ENCODE measurements at places on chromosomes 7 and 10.

GRCh38 chr7:153193144-153193595 lies 433.6 kb downstream of the ACTR3B start:
- no peak for DNase-seq

GRCh38 chr7:137682596-137682995 lies 164.2 kb downstream of the DGKI start:
- no peak for DNase-seq

GRCh38 chr7:134276951-134277350 lies 39.8 kb downstream of the SLC35B4 start:
- no peak for DNase-seq

DNA sequence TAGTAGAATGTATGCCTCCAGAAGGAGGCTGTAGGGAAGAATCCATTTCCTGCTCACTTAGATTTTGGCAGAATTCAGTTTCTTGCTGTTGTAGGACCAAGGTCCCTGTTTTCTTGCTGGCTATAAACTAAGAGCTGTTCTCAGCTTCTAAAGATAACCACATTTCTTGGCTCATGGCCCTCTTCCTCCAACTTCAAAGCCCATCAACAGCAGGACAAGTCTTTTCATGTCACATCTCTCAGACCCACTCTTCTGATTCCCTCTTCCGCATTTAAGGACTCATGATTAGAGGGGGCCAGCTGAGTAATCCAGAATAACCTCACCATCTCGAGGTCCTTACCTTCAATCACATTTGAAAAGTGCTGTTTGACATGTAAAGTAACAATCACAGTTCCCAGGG lies 8.2 kb upstream of the LSM8 start:
- no peak for DNase-seq

DNA sequence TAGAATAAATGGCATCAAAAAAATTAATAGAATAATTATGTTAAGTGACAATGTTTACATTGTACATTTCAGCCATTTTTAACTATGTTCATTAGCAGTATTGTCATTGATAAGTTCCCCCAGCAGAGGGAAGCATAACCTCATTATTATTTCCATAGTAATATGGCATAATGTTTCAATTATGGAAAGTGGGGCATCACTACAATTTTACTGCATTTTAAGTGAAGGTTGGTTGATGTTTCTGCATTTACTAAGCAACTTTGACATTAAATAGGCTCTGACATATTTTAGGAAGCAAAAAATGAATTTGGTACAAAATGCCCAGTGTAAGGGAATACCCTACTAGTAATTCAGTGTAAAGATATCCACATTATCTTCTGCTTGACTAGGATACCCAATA lies 218.3 kb downstream of the SEMA3A start:
- DNase-seq: peak; percentile 36

- no peak for DNase-seq
These were observed 92.8 kb downstream of the CHN2 start for GRCh38 chr7:29287366-29287765.

GRCh38 chr7:32347244-32347828 lies 142.8 kb downstream of the LSM5 start:
- DNase-seq: peak; percentile 9

DNA sequence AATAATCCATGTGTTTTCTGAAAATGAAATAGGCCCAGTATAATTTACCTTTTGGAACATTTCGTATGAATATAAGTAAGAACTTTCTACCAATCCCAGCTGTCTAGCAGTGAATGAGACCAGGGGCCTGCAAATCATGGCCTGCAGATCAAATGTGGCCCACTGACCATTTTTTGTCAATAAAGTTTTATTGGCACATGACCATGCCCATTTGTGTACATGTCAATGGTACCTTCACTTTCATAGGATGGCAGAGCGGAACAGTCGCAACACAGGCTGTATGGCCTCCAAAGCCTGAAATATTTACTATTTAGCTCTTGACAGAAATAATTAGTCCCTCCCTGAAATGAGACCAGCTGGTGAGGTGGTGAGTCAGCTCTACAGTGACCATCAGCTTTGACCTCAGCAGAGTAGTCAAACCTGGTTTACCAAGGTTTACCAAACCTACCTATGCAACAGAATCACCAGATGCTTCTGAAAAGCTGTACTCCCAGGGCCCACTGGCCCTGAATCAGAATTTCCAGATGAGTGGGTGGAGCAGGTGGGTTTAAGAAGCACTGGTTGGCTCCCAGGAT lies 13.8 kb upstream of the C10orf90 start:
- DNase-seq: no peak

DNA sequence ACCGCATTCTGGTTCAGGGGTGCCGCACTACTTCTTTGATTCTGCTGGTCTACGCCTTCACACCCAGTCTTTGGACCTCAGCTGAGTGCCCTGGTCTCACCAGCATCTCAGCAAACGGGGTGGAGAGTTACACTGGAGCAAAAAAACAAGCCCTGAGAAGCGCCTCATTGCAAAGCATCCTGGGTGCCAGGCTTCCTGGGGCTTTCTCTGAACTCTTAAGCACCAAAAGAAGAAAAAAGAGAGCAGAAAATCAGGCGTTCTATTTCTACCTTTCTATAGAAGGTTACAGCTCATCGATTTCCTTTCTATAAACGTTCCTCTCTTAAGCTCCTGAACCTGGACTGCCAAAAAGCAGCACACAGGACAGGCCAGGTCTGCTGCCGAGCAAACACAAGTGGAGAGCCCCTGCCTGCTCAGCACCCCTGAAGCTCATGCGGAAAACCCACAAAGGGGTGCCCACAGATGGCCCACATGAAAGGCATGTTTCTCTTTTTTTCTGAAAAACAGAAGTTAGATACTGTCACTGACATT lies 217.9 kb downstream of the SFMBT2 start:
- peak; percentile 73 for DNase-seq

DNA sequence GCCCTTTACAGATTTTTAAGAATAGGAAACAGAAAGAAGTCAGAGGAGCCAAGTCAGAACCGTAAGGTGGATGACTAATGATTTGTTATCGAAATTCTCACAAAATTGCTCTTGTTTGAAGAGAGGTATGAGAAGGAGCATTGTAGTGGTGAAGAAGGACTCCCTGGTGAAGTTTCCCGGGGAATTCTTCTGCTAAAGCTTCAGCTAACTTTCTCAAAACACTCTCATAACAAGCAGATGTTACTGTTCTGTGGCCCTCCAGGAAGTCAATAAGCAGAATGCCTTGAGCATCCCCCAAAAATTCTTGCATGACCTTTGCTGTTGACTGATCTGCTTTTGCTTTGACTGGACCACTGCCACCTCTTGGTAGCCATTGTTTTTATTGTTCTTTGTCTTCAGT lies 152.9 kb downstream of the HGF start:
- no peak for DNase-seq

DNA sequence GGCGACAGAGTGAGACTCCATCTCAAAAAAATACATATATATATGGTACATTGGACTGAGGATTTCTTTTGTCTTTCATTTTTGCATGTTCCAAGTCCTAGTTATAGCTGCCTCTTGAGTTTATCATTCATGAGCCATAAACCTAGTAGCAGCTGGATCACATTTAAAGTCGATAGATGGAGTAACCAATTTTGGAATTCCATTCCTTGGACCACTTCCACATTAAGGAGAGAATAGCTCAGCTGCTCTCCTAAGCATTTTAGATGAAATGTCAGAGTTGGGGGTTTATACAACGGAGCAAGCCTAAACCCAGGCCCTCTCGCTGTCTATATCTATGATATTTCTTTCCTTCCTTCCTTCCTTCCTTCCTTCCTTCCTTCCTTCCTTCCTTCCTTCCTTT lies 141.2 kb downstream of the LYZL1 start:
- DNase-seq: no peak

DNA sequence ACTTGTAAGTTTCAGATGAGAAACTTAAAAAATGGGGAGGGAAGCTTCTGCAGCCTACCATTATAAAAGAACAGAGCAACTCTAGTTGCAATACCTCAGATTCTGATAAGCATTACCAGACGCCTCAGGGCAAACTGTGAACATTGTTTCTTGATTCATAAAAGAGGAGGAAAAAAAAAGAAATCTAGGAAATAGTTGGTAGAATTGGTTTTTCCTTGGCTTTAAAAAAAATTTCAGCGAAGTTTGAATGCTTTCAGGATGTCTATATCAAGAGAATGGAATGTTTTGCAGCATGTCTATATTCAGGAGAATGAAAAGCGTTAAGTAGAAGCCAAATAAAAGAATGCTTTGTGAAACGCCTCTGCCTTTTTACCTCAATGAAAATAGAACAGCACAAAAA lies 17.5 kb upstream of the ANLN start:
- DNase-seq: no peak

- no peak for DNase-seq
These were observed 32.6 kb downstream of the DUSP5 start for GRCh38 chr10:110530131-110530831.

GRCh38 chr10:34815185-34816084 lies at the start of gene PARD3:
Gene PARD3, minus strand, starts transcription at chr10:34815296. Its CDS starts 301 bp downstream, at chr10:34814995.
- no peak for DNase-seq

DNA sequence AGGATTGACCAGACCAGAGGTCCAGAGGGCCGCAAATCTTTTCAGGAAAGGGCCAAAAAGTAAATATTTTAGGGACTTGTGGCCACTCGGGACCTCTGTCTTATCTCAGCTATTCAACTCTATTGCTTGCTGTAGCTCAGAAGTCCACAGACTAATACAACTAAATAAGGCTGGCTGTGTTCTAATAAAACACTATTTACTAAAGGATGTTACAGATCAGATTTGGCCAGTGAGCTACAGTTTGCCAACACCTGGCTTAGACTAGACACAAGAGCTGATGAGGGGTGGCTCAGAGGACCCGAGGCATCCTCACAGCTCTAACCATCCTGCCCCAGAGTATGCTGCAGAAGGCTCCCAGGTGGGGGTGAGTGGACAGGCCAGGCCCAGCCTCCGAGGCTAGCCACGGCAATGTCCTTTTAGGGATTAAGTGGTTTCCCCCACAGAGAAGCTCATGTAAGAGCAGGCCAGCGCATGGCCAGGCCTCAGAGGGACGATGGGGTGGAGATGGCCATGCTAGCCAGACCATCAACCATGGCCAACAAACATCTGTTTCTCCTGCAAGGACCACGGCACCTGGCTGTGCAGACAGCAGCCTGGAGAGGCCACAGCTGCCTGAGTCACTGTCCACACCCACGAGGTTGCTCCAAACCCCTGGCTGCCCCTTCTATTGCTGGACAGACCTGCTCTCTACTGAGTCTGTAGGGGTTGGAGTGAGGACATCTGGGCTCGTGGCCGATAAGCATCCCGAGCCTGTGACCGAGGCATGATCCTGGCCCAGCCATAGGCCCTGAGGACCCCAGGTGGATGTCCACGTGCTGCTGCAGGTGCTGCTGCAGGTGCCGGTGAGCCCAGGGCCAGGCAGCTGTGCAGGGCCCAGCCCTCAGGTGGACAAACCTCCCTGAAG lies 76.5 kb downstream of the AFAP1L2 start:
- DNase-seq: no peak

DNA sequence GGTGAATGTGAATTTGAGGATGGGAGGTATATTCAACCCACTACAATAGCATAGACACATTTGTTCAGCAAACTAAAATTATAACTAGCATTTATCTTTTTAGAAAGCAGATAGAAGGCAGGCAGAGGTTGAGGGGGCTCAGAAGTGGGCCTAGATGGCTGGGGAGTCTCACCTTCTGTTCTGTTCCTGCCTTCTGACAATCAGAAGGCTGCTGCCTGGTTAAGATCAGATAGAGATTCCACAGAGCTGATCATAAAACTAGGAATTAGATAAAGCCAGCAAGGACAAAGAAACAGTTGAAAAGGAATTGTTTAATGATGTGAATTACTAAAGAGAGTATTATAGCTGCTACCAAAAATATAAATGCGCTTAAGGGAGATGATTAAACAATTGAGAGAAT lies 11.6 kb upstream of the NFE2L3 start:
- no peak for DNase-seq

- no peak for DNase-seq
These were observed 11.4 kb downstream of the ZNF488 start for GRCh38 chr10:47372726-47373125.

- no peak for DNase-seq
These were observed 163.7 kb downstream of the AGMO start for GRCh38 chr7:15397922-15398760.

- no peak for DNase-seq
These were observed 267.1 kb upstream of the FZD8 start for GRCh38 chr10:35909121-35909720.

- DNase-seq: no peak
These were observed 172.5 kb downstream of the EGFR start for GRCh38 chr7:55191161-55191925.

DNA sequence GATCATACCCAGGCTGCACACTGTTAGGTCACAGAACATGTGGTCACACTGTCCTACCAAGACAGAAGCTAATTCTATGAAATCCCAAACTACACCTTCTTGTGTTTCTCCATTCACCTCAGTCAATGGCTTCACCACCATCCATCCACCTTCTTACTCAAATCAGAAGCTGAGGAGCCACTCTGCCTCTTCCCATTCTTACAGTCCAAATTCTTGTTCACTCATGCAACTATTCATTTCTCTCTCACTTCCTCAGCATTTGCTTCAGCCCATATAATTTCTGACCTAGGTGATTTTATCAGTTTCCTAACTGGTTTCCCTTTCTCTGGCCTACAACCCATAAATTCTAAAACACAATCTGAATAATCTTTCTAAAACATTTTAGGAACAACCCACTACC lies 229.2 kb downstream of the LRRN3 start:
- no peak for DNase-seq

GRCh38 chr7:28024786-28025334 lies 155.7 kb downstream of the JAZF1 start:
- no peak for DNase-seq

DNA sequence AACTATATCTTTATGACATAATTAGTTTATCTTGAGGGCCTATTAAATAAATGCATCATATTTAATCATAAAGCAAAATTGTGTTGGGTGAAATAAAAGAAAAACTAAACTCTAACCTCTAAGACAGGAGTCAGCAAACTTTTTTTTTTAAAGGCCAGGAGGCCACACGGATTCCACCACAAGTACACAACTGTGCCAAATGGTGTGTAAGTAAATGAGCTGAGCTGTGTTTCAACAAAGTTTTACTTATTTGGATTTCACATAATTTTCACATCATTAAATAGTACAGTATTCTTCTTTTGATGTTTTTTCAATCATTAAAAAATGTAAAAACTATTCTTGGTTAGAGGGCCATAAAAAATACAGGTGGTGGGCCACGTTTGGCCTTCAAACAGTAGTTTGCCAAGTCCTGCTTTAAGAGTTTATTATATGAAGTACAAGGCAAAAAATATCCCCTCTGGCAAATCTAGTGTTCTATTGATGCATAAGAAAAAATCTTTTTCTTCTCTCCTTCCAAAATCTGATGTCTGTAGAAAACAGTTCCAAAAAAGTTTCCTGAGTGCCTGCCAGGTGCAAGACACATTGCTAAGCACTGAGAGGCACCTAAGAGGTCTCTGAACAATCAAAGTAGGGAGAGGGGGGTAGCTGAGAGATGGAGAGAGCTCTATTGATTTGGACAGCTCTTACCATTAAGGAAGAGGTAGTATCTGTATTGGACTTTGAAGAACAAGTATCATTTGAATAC lies 26.5 kb upstream of the SPOCK2 start:
- DNase-seq: no peak

DNA sequence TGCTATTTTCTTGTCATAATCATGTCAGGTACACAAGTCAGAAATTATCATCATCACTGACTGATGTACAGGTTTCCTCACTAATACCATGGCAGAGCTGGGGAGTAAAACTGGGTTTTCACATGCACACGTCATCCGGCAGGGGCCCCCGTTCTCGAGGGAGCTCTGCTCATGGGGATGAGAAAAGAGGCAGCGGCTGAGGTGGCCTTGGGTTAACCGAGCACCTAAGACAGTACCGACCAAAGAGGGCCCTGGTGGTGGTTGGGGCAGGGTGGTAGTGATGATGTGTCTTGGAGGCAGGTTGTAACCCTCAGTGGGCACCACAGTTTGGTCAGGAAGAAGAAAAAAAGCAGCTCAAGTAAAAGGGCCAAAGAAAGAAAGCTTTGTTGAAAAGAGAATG lies 12.1 kb upstream of the TRPV6 start:
- no peak for DNase-seq

Measured in CD4-positive, alpha-beta T cell treated with Interferon alpha-2 for 1 hour (primary cell).